ENCODE measurements at places on chromosomes 7 and 10.

- no peak for DNase-seq
These were observed 165.7 kb upstream of the FZD1 start for GRCh38 chr7:91098566-91098965.

- no peak for DNase-seq
These were observed 77.5 kb upstream of the HABP2 start for GRCh38 chr10:113475381-113475807.

DNA sequence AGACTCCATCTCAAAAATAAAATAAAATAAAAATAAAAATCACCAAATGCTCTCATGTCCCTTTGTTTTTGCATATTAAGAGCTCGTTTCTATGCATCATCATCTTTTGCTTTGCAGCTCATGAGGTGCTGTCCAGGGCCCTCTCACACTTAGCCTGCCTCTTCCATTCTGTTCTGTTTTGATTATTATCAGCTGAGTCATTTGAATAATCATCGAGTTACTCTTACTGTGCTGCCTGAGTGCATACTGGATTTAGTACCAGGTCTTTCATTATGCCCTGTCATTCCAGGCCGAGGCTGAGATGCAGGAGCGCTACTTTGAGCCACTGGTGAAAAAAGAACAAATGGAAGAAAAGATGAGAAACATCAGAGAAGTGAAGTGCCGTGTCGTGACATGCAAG is 33.0 kb downstream of the UCMA start:
- no peak for DNase-seq

- DNase-seq = no peak
These were observed 95.0 kb downstream of the UBE3C start for GRCh38 chr7:157233677-157234076.

DNA sequence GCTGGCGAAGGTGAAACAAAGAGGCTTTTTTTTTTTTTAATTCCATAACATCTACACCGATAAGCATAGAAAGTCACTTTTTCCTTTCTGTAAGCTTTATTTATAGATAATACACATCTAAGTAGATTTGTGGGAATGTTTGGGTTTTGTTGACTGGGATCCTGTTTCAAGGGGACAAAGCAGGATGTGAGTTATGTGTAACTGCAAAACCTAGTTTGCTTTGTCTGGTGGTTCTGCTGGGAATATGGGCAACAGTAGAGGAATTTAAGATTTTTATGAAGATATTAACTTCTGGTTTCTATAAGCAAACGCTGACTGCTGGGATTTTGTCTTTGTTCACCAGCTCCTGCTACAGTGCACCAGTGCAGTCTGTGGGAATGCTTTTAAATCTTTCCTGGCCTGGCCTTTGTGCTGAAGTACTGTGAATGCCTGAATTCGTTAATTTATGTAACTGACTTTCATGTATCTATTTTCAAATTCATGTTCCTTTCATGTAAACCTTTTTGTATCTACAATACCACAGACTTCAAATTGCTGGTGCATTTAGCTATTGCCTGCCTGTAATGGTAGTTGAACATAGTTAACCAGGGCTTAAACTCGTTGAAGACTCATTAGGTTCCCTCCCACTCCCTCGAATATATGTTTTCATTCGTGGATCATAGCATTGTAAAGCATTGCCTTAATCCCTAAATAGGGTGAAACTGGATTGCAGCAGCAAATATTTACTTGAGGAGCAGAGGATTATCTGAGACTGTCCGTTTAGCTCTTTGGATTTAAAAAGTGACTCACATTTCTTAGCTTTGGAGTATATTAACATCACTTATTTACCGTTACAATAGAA is 1.5 kb downstream of the KLHL7 start:
- no peak for DNase-seq

Measured in activated T-cell treated with anti-CD3 and anti-CD28 coated beads for 4 hours (primary cell).